ENCODE measurements at places on chromosomes 7 and 10. TPM values are rescaled to one million over a fixed set of nuclear protein-coding genes. Genes with fewer than 3 reads are reported as not detected.

DNA sequence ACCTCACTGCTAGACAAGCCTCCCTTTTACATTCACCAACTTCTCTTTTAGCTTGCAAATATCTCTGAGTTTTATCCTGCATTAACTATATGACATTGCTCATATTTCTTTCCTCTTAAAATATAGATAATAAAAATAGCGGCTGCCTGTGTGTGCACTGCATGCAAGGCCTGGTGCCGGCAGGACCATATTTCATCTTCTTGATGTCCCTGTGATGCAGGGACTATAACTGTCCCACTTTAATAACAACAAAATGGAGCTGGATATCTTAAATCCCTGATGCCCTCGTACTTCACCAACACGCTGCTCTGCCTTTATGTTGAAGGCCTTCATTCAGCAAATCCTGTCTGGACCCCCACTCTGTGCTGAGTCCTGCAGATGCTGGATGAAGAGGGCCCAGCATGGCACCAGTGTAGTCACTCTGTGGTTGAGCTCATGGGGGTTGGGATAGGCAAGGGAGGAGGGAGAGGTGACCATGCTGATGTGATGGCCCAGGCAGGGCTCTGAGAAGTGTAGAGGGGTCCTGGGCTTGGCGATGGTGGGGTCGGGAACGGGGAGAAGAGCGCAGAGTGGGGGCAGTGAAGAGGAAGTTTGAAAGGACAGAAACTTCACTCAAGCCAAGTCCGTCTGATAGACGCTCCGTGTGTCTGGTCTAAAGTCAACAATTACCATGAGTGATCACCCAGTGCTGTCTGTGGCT is 40.4 kb downstream of the C10orf90 start:
- H3K27ac ChIP-seq, result no peak overlapping the region
- no peaks in the 10 kb centered on the region for H3K36me3 ChIP-seq
- H3K27me3 ChIP-seq, result no peaks in the 10 kb centered on the region
- H3K4me1 ChIP-seq, result no peaks in the 10 kb centered on the region

Gene UNC5B
- 5.8 TPM for total RNA-seq

- H3K4me1 ChIP-seq, result no peaks in the 10 kb centered on the region
- H3K27me3 ChIP-seq, result no peaks in the 10 kb centered on the region
- no peak overlapping the region for H3K27ac ChIP-seq
- DNase-seq, result no peak
- H3K36me3 ChIP-seq, result no peaks in the 10 kb centered on the region
Measured at GRCh38 chr10:51342381-51342780, 268.1 kb downstream of the PRKG1 start.

GRCh38 chr10:12586741-12587140 is 237.4 kb downstream of the CAMK1D start:
- no peak for DNase-seq
- no peaks in the 10 kb centered on the region for H3K27me3 ChIP-seq
- no peak overlapping the region for H3K27ac ChIP-seq
- no peaks in the 10 kb centered on the region for H3K36me3 ChIP-seq
- H3K4me3 ChIP-seq, result no peak overlapping the region

Gene HOXA9
- total RNA-seq, result not detected

Gene EPHB6
- 7.5 TPM for total RNA-seq

DNA sequence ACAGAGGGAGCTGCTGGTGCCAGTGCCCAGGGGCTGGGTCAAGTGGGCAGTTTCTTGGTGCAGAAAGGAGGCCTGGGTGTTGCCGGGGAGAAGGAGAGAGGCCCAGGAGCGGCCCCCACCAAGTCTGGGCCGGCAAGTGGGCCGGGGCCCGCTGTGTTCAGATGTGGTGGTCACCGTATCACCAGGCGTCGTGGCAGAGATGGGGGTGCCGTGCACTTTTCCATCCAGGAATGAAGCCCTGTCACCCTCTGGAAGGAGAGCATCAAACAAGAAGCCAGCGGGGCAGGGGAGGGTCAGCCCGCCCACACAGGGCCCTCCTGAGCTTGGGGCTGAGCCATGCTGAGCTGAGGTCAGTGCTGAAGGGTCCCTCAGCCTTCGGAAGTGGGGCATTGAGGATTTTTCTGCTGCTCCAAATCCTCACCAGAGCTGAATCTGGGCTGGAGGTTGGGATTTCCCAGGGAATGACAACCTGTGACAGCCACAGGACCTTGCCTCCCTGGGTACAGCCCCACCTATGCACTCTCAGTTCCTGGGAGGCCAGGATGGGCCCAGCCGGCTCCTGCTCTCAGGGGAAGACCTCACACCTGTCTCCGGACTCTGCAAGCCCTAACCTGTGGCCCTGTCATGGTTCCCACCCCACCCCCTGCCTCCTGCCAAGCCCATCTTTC is 27.9 kb upstream of the INPP5A start:
- no peaks in the 10 kb centered on the region for H3K36me3 ChIP-seq
- DNase-seq, result no peak
- no peaks in the 10 kb centered on the region for H3K27me3 ChIP-seq
- no peak overlapping the region for H3K4me3 ChIP-seq

Gene HNRNPF
- total RNA-seq, result 36.2 TPM

- H3K4me1 ChIP-seq, result no peaks in the 10 kb centered on the region
- H3K4me3 ChIP-seq, result no peak overlapping the region
- no peaks in the 10 kb centered on the region for H3K27me3 ChIP-seq
- H3K36me3 ChIP-seq, result no peaks in the 10 kb centered on the region
- H3K27ac ChIP-seq, result no peak overlapping the region
- no peak for DNase-seq
Measured at GRCh38 chr7:31664890-31665289, 22.1 kb upstream of the PPP1R17 start.

GRCh38 chr10:474406-474805 is 215.1 kb downstream of the DIP2C start:
- peaks cover 29% of the 10 kb centered on the region for H3K36me3 ChIP-seq
- DNase-seq, result no peak
- no peak overlapping the region for H3K4me3 ChIP-seq
- no peaks in the 10 kb centered on the region for H3K4me1 ChIP-seq

DNA sequence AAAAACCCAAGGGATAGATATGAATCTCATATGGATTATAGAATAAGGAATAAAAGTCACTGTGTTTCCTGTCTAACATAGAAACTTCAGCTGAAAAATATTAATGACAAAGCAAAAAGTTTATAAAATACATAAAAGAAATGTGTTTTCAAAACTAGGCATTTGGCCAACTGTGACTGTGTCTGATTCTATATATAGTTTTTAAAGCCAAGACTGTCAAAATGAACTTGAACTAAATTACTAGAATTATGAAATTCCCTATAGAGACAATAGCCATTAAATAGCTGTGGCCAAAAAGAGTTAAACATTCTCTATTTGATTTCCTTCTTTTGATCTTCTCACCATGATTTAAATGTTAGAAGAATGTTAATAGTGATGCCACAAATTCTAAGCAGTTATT is 311.2 kb upstream of the SEMA3D start:
- peak; percentile 61 for DNase-seq
- no peaks in the 10 kb centered on the region for H3K27me3 ChIP-seq
- H3K4me3 ChIP-seq, result no peak overlapping the region
- H3K4me1 ChIP-seq, result no peaks in the 10 kb centered on the region
- H3K36me3 ChIP-seq, result no peaks in the 10 kb centered on the region
- H3K27ac ChIP-seq, result no peak overlapping the region

Gene NRCAM
- 2.2 TPM for total RNA-seq

DNA sequence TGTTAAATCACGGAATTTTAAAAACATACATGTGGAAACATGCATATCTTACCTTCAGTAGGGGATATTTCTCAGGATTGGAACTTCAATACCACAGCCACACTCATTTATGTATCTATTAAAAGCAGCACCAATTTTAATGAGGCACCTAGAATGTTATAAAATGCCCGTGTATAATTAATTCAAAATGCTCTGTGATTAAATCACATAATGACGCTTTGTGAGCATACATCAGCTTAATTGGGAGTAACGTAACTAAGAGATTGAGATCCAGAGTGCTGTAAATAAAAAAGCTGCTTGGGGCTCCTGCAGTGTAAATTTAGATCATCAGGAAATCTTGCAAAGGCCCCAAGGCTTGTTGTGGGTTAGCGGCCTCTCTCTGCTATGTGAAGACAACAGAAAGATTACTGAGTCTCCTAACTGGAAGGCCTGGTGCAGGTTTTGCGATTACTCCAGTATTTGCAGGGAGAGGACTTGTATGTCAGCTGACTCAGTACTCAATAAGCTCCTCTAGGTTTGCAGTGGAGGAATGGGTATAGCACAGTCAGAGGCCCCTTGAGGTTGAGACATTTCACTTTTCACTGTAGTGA is 195.5 kb upstream of the PHYHIPL start:
- no peak overlapping the region for H3K27ac ChIP-seq
- no peaks in the 10 kb centered on the region for H3K36me3 ChIP-seq
- H3K4me3 ChIP-seq, result no peak overlapping the region
- no peaks in the 10 kb centered on the region for H3K4me1 ChIP-seq
- no peak for DNase-seq
- no peaks in the 10 kb centered on the region for H3K27me3 ChIP-seq

DNA sequence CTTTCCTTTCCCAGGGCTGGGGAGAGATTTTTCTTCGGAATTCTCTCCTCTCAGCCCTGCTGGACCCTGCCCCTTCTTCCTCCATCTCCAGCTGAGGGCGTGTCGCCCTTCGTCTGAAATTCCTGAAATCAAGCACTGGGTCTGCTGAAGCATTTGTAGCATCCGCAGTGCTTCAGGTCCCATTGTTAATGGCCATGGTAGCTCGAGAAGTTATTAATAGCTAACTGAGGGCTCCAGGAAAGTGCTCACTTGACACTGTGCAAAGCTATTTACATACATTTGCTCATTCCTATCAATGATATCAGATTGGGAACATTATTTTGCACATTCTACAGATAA is 515 bp downstream of the FAM149B1 start:
- peaks cover 22% of the 10 kb centered on the region for H3K4me1 ChIP-seq
- H3K36me3 ChIP-seq, result peaks cover 10% of the 10 kb centered on the region
- H3K27me3 ChIP-seq, result no peaks in the 10 kb centered on the region
- H3K27ac ChIP-seq, result peak overlapping the region; percentile 96

Gene NEUROG3
- not detected for total RNA-seq

DNA sequence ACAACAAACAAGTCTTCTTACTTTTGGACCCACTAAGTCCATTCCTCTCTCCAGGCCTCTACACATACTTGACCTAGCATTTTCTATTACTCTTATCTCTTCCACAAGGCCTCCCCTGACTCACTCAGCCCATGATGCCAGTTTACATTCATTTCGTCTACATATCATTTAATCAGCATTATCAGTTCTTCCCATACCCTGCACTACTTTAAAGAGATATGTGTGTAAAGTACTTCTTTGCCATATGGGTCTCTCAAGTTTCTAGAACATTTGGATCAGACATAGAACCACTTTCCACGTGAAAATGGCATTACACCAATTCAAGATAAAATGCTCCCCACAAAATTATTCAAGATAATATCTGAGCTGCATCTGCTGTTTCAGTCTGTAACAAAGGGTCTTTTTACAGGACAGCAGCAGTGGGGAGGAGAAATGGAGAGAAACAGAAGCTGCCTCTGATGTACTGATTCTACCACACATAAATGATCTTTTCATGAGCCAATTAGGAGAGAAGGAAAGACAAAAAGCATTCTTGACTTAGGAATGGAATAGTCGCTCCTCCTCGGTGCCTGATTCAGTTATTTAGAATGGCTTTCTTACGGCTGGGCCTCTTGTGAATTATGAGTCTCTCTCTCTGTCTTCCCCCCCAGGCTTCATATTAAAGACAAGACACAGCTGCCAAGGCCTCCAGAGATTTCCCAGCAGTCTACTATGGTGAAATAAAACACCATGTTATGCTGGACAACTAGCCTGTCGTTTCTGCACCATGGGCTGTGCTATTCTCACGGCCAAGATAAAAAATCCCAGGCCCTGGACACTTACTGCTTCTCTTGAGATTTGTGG is 46.9 kb upstream of the SEPTIN7 start:
- no peaks in the 10 kb centered on the region for H3K27me3 ChIP-seq
- H3K36me3 ChIP-seq, result no peaks in the 10 kb centered on the region
- DNase-seq, result peak; percentile 85

Gene TAS2R5
- total RNA-seq, result 45.5 TPM

- peak overlapping the region; percentile 90 for H3K27ac ChIP-seq
- no peaks in the 10 kb centered on the region for H3K36me3 ChIP-seq
- no peak overlapping the region for H3K4me3 ChIP-seq
- no peaks in the 10 kb centered on the region for H3K27me3 ChIP-seq
- peaks cover 48% of the 10 kb centered on the region for H3K4me1 ChIP-seq
Measured at GRCh38 chr10:72264536-72264935, 9.2 kb upstream of the DDIT4 start.

DNA sequence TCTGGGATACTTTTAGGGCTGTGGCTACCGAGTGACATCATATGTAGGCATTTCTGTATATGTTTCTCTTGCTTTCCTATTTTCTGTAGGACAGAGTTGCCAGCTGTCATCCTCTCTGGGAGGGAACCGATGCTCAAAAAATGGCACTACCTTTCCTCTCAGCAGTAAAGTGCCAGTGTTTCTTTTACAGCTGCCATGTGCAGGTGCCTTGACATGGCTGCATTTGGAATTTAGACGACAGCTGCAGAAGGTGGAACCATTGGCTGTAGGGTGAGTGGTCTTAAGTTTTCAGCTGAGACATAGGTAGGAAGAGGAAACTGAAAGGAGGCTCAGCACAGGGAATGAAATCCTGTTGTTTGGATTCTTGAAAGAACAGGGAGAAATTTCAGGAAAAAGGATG is 20.2 kb upstream of the RPA3 start:
- H3K36me3 ChIP-seq, result no peaks in the 10 kb centered on the region
- H3K27me3 ChIP-seq, result no peaks in the 10 kb centered on the region
- no peak overlapping the region for H3K27ac ChIP-seq
- H3K4me3 ChIP-seq, result no peak overlapping the region
- no peaks in the 10 kb centered on the region for H3K4me1 ChIP-seq
- DNase-seq, result no peak

Gene TYW1B
- 1.8 TPM for total RNA-seq

DNA sequence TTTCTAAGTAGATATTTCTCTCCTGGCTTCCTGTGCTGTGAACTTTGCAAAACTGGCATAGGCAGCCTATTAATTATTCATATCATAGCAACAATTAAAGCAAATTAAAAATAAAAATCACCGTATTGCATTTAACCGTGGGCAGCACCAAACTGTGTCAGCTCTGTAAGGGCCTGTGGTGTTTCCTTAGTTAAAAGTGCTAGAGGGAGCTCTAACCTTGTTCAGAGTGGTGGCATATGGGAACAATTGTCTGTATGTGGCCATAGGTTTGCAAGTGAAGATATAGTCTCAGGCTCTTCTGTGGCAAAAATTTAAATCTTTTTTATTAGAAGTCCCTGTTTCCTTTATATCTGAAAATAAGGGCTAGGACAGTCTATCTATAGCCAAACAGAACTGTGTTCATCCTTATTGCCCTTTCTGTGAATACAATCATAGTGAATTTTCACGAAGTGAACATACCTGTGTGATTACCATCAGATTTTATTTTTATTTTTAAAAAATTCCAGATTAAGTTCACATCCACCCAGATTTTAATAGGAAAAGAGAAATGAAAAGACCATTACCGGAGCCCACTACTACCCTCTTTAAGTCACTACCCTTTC is 92.6 kb downstream of the POLL start:
- peak; percentile 36 for DNase-seq
- H3K4me3 ChIP-seq, result no peak overlapping the region
- H3K27ac ChIP-seq, result no peak overlapping the region
- H3K4me1 ChIP-seq, result no peaks in the 10 kb centered on the region

All from stomach (tissue), 19 donors.